ENCODE measurements at places on chromosomes 6 and 20. TPM values are rescaled to one million over a fixed set of nuclear protein-coding genes. Genes with fewer than 3 reads are reported as not detected.

The GSTA2 gene
- total RNA-seq = not detected

The DEFB118 gene
- not detected for total RNA-seq

The HLA-DRA gene
- not detected for total RNA-seq

The TRERF1 gene
- total RNA-seq = 6.9 TPM

The SAMD5 gene
- 0.39 TPM for total RNA-seq

The SIRPB1 gene
- 0.43 TPM for total RNA-seq

The CEP57L1 gene
- total RNA-seq = 8.3 TPM

The LRRC73 gene
- total RNA-seq = 1.2 TPM

The SLC35F1 gene
- total RNA-seq = not detected

The NOX3 gene
- total RNA-seq = not detected

The NFYA gene
- 10.3 TPM for total RNA-seq

The FOXP4 gene
- total RNA-seq = 25.1 TPM
